ENCODE measurements at places on chromosomes 7 and 10.

- no peak for DNase-seq
Measured at GRCh38 chr7:12970626-12971025, 283.2 kb downstream of the ARL4A start.

- DNase-seq = no peak
Measured at GRCh38 chr10:50417486-50417885, 166.2 kb upstream of the ASAH2 start.

GRCh38 chr10:81116990-81117389, 579.3 kb downstream of the SH2D4B start:
- DNase-seq = no peak

GRCh38 chr7:116337800-116338199, 127.5 kb downstream of the TES start:
- no peak for DNase-seq

GRCh38 chr10:16521311-16522016, at the start of gene C1QL3:
Gene C1QL3, minus strand, starts transcription at chr10:16521879. Its CDS starts 814 bp downstream, at chr10:16521065.
- DNase-seq = no peak

GRCh38 chr10:132175907-132176581, 10.7 kb upstream of the DPYSL4 start:
- no peak for DNase-seq

Measured in CD4-positive, alpha-beta T cell treated with Interleukin-4 for 1 hour (primary cell).